ENCODE measurements at places on chromosomes 7 and 10.

DNA sequence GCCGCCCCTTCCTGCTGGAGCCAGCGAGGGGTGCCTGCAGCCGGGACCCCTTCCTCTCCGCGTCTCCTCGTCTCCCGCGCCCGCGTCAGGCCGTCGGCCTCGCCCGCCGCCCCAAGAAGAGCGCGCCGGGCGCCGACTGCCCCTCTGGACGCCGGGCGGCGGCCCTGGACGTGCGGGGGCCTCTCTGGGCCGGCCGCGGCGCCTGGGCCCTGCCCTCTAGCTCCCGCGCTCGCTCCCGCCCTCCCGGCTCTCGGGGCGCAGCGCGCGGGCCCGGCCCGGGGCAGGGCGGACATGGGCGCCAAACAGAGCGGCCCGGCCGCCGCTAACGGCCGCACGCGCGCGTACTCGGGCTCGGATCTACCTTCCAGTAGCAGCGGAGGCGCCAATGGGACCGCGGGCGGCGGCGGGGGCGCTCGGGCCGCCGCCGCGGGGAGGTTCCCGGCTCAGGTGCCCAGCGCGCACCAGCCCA, 704 bp downstream of the ZNRF2 start:
- DNase-seq = peak; percentile 13

GRCh38 chr10:1009071-1009494, 16.6 kb downstream of the IDI2 start:
- no peak for DNase-seq

GRCh38 chr7:20906801-20907453, 120.2 kb upstream of the SP8 start:
- no peak for DNase-seq

- no peak for DNase-seq
Observed at GRCh38 chr7:139683137-139683921, 94.5 kb downstream of the HIPK2 start.

DNA sequence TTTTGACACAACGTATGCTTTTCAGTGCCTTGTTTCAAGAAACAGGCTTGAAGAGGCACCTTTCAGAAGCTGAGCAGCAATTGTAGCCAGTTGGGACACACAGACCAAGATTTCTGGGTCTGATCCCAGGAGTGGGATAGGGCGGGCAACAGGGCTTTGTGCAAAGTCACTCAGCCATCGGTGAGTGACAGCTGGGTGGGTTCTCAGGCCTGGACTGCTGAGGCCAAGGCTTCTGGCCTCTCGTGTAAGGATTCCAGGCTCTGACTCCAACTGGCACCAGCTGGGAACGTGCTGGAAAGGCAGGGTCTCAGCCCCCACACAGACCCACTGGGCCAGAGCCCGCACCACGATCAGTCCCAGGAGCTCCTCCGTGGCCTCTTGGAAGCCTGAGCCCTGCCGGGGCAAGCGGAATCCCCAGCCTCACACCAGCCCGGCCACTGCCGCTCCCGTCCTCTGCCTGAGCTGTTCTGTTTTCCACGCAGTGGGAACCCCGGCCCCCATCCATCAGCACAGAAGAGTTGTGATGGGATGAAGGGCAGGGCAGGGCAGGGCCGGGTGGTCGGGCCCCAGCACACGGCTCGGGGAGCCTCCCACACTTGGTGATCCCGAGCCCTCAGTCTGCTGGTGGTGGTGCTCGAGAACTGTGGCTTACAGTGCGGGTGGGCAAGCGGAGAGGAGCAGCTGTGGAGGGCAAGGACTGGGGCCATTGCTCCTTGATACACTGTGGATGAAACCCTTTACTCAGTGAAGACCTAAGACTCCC, 46.8 kb downstream of the VIPR2 start:
- DNase-seq = no peak

DNA sequence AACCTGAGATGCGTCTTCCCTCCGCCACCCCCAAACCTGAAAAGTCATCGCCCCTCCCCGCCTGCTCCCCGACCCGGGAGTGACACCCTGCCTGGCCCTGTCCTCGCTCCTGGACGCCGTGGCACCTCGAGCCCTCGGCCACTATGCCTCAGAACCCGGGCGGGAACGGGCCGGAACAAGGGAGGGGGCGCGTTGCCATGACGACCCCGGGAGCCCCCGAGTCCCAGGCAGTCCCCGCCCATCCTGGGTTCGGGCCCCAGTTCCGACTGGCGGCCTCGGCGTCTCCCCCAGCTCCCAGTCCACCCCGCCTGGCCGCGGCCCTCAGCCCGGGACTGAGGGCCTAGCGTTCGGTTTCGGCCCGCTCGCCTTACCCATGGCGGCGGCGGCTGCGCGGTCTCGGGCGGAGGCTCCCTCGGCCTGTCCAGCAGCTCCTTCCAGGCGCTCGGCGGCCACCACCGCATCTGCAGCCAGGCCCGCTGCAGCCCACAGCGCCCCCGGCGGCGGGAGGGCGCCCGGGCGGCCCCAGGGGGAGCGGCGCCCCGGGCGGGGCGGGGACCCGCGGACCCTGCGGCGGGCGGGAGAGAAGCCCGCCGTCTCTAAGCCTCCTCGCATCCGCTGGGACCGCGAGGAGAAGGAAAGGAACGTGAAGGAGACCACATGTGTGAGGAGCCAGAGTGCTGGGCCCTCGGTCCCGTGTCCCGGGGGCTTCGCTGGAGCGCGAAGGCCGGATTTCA, at the start of gene RUFY2:
Gene RUFY2, minus strand, starts transcription at position 463 of the 734 bp plus-strand sequence. Its CDS starts 88 bp downstream, at position 375.
- peak; percentile 77 for DNase-seq

DNA sequence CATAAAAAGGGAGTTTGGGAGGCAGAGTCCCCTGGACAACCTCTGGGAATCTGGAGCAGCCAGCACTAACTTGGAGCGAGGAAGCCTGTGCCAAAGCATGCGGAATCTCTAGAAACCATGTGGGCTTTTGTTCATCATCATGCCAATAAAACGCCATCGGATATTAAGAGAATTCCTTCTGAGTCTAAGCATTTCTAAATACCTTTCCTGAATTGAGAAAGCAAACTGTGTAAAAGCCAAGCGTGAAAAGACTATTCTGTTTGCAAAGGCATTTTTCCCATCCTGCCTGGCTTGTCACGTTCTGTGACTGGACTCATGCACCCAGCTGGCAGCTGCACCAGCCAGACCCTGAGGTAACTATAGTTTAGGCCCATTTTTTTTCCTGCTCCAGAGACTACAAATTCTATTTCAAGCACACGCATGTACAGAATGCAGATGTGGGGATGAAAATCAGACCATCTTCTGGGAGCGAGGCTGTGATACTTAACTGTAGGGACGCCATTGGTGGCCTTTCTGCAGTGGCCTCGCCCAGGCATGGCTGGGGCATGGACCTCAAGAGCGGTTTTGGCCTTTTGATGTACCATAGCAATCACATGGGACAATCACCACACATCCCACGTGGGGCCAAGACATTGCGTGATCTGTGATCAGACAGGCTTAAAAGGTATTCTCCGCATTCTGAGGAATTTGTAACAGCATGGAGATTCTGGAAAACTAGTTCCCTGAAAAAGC, 218.9 kb downstream of the KIAA1217 start:
- no peak for DNase-seq

DNA sequence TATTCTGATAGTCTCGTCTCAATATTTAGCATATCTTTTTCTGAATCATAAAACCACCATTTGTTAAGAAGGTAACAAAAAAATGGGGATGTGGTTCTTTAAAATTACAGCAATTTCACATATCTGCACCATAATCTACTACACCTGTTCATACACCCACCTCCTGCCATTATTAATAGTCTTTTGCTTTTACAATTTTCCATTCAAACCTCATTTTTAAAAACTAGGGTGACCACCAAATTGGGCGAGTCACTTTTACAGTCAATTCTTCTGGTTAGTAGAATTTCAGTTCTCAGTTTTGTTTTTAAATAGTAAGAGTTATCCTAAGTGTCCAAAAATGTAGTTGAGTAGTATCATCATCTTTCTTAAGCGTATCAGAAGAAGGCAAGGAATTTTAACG, 48.4 kb upstream of the GSAP start:
- no peak for DNase-seq

DNA sequence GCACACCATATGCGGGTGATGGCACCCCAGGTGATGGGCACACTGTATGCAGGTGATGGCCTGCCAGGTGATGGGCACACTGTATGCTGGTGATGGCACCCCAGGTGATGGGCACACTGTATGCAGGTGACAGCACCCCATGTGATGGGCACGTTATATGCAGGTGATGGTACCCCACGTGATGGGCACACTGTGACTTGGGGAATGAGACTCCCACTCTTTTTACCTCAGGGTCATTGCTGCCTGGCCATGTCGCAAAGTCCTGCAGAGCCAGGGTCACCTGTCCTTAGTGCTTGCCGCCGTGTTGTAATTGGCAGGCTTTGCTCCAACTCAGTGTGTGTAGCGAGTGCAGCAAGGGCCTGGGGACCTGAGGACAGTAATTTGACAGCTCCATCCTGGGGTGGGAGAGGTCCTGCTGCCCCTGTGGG, 7.6 kb upstream of the CCDC201 start:
- DNase-seq = no peak

DNA sequence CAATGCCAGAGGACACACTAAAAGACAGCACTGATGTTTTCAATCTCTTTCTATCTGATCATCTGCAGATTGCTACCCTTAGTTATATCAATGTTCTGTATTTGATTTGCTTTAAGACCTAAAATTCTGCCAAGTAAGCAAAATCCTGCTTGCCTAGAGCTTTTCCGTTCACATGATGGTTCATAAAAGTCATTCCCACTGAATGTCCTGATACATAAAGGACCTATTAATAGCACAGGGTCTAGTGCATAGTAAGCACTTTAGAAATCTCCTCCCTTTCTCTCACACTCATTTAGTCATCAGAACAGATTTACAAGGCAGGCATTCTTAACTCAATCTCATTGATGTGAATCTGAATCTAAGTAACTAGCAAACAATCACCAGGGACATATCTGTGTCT, 68.8 kb downstream of the PCGF5 start:
- no peak for DNase-seq

GRCh38 chr7:2307690-2308107, 6.5 kb downstream of the SNX8 start:
- no peak for DNase-seq

DNA sequence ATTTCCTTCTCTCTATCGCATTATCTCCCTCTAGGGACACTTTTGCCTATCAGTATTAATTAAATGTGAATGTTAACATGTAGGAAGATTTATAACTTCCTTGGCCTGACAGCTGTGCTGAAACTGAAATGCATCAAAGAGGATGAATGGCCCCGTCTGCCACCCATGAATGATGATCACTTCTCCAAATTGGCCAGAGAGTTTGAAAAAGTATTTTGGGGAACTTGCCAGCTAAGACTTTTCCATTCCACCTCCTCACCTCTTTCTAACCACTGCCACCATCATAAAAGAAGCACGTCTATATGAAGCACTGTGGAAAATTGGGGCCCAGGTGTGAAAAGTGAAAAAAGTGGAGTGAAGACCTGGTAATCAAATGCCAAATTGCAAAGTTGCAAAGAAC, 25.4 kb upstream of the ST8SIA6 start:
- DNase-seq = no peak

- DNase-seq = no peak
Observed at GRCh38 chr7:7628476-7628875, 12.1 kb upstream of the UMAD1 start.

DNA sequence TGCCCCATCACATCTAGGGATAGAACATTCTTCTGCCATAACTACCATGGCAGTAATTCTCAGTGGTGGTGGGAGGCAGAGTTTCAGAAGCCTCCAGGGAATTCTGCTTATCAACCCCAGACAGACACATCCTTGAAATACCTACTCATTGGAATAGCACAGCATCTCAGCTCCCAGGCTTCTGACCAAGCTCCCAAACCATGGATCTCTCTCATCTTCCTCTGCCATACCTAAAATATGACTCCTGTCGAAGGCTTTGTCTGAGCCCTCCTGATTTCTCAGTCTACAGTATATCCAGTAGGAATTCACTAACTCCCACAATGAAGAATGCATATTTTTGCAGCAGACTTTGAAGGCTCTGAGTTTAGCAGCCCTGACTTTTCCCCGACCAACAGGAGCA, 687.5 kb downstream of the GRID1 start:
- no peak for DNase-seq

DNA sequence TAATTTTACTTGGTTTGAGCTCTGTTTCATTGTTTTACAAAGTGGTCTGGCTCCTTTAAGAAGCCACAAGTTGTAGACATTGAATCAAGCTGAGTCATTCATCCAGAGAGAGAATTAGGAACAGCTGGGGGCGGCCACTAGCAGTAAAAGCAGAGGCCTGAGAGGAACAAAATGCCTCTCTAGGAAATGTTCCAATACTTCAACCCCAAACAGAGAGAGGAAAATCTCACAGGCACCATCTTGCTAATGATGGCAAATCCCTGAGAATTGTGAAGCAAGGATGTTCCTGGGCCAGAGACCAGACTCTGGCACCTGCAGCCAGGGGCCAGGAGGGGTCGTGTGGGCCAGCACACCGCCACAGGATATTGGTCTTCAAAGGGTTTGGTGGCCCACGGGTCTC, 26.5 kb upstream of the TRIL start:
- DNase-seq = no peak

- DNase-seq = no peak
Observed at GRCh38 chr10:126302826-126303665, 85.2 kb downstream of the ADAM12 start.

DNA sequence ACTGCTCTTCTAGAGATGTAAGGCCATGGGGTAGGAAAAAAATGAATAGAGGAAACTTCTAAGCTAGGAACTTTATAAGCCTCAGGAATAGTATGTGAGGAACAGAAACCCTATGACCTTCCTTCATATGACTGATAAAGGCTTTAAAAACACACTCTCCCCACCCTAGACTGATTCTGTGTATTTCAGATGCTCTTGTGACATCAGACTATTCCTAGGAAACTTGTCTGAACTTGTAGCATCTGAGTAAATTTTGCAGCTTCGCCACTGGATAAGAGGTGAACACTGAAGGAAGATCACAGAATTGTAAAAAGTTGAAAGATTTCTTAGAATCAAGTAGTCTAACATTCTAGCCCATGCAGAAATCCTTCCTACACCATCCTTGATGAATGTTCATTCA, 31.0 kb upstream of the CBLL1 start:
- DNase-seq = no peak

- no peak for DNase-seq
Observed at GRCh38 chr7:120865191-120865981, 7.4 kb upstream of the TSPAN12 start.

- no peak for DNase-seq
Observed at GRCh38 chr10:43409385-43410109, 561 bp upstream of the HNRNPF start.

DNA sequence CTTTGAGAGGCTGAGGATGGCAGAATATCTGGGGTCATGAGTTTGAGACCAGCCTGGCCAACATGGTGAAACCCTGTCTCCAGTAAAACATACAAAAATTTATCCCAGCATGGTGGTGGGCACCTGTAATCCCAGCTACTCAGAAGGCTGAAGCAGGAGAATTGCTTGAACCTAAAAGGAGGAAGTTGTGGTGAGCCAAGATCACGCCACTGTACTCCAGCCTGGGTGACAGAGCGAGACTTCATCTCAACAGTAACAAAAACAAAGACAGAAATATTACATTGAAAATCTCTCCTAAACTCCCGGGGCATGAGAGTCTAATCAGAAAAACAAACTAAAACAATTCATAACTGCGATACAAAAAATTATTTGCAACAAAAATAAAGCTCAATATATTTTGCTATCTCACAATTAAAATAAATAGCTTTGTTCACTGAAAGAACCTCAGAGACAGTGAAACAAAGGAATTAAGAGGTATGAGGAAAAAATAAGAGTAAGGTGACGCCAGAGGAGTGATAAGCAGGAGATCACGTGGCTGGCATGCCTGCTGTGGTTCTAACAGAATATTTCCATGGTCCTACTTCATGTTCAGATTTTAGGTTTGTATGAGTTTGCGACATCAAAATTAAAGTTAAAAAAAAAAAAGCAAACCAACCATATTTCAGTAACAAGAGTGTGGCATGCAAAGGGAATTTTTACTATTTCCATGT, 527.7 kb upstream of the POM121L12 start:
- no peak for DNase-seq

GRCh38 chr7:127857464-127857841, 173.8 kb downstream of the LRRC4 start:
- no peak for DNase-seq

All from activated CD8-positive, alpha-beta memory T cell treated with anti-CD3 and anti-CD28 coated beads for 48 hours (primary cell).